ENCODE measurements at places on chromosomes 13 and 19.
A peak's percentile ranks its signal among the peaks of the same experiment; 100 is the strongest.

DNA sequence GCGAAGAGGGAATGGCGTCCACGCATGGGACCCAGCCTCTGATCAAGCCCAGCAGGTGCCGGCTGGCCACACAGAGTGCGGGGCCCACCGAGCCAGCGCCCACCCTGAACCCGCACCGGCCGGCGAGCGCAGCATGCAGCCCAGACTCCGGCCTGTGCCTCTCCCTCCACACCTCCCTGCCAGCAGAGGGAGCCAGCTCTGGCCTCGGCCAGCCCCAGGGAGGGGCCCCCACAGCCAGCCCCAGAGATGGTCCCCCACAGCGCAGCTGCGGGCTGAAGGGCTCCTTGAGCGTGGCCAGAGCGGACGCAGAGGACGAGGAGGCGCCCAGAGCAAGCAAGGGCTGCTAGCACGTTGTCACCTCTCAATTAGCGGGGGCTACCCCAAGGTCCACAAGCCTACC lies 904.5 kb downstream of the SLITRK6 start:
- no peak for DNase-seq

GRCh38 chr19:13447978-13448377 lies 58.3 kb downstream of the CACNA1A start:
- DNase-seq: no peak

DNA sequence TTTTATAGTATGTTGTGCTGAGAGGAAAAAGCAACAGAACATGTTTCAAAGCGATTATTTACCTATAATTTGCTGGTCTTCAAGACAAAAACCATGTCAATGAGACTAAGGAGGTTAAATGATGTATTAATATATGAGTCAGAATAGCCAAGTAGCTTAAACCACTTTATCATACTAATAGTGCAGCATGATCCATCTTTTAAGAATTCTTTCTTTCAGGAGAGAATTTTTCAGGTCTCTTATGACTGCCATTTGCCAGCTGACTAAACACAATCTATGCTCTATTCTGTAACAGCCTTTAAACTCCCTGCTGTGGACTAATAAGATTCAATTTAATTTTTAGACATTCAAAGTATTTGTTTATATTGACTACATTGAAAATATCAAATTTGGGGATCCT lies 93.7 kb downstream of the TRPC4 start:
- DNase-seq: no peak

GRCh38 chr13:42392716-42393572 lies 121.0 kb downstream of the AKAP11 start:
- no peak for DNase-seq

GRCh38 chr13:94825507-94825906 lies 113.2 kb upstream of the SOX21 start:
- peak; percentile 34 for DNase-seq

- DNase-seq: no peak
Measured at GRCh38 chr13:110443622-110444225, 117.8 kb downstream of the RAB20 start.

DNA sequence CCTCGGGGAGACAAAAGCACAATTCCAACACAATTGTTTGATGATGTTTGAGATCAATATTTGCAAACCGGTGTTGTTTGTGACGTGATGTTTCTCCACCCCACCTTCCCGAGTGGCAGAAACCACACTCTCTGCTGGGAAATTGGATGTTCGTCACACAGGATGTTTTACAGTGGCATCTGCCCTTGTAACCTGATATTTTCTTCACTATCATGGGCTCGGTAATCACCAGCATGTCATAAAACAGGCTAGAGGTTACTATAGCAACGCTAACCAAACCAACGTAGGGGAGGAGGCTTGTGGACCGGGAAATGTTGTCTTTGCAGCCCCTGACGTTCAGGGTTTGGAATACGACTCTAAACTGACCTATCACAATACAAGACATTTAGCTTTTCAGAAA lies 454.5 kb downstream of the IRS2 start:
- no peak for DNase-seq

- DNase-seq: no peak
Measured at GRCh38 chr19:58474997-58475713, 997 bp upstream of the ZNF446 start.

DNA sequence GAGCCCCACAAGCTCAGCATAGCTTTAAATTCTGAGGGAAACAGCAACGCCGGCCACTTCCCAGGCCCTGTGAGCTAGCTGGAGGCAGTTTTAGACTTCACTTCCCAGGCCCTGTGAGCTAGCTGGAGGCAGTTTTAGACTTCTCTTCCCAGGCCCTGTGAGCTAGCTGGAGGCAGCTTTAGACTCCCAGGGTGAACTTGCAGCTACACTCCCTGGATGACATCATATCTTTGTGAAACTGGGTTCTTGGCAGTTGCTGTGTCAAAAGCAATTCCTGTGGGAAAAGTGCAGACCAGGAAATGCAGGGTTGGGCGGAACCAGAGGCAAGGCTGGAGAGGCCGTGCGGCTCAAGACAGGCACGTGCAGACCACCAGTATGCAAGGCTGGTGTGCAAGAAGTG lies 12.7 kb downstream of the SOX1 start:
- DNase-seq: peak; percentile 22

DNA sequence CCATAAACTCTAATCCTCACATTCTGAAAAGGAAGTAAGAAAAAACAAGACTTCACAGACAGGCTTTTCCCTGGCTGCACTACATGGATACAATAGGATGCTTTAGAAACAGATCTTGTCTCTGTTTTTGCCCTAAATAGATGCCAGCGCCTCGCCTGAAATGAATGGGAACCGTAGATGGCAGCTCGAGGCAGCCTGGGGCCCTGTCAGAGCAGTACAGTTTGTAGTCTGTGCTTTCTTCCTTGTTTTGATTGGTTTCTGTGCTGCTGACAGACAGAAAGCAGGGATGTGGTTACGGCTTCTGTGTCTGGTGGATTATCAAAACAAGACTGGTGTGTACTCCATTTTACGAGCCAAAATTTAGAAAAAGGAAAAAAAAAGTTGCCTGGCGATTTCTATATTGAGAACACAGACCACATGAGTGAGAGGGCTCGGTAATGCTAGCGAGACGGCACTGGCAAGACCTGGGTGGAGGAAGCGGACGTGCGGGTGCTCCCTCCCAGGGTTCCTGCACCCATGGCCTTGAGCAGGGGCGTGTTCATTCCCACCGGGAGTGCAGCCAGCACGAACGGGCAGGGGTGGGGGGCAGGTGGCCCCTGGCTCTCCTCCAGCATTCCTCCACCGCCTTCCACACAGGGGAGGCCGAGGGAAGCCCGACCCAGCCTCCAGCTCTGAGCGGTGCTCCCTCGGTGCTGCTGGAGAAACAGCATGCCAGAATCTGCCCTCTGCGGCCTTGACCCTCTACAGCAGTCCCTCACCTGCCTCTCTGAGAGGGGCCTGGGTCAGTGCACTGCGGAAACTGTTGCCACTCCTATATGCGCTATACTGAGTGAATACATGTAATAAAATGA lies 37.6 kb upstream of the C1QTNF9 start:
- DNase-seq: no peak

DNA sequence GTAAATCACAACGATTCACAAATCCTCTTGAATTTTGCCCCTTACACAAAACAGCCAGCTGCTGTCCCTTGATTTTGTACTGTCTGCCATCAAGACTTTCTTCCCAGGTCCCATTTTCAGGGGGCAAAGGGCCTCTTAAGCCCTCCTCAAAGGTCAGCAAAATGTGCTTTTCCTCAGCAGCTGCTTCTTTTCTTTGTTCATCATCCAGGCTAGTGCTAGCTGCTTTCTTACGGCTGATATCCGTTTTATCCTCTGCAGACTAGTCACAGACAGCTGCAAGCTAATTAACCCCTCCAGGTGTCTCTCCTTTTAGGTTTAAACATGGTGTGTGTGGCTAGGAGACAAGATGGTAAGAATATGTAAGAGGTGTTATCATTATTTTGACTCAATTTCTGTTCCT lies 90.9 kb downstream of the NALCN start:
- no peak for DNase-seq

DNA sequence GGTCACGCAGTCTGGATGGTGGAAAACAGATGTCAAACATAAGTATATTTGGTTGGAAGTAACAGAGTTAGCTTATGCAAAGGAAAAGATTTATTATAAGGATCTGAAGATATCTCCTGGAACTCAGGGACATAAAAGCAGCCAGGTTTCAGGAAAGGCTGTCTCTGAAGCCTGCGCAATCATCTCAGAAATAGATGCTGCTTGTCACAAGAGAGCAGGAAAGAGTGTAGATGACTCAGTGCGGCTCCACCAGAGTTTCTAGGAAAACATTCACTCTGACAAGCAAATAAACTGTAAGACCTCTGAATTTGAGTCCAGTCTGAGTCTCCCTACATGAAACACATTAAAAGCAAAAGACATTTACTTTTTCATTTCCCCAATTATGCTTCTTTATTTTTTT lies 220.4 kb upstream of the HTR2A start:
- DNase-seq: no peak

- no peak for DNase-seq
Measured at GRCh38 chr13:72456486-72456885, 270.9 kb downstream of the MZT1 start.

DNA sequence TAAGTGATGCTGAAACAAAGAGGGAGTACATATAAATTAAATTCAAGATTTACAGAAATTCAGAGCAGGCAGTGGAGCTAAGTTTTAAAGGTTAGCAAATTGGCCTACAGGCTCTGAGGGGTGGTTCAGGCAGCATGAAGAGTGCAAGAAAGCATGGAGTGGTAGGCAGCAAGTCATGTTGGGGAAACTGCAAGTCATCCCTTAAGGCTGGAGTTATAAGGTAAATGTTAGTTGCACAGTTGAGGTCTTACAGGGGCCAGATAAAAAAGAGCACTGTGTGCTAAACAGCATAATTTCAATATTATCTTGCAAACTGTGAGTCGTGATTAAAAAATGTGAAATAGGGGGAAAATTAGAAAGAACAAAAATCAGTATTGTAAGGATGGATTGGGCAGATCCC lies 106.2 kb downstream of the VWA8 start:
- no peak for DNase-seq

GRCh38 chr19:11496391-11497163 lies 9.1 kb downstream of the ZNF653 start:
- no peak for DNase-seq

GRCh38 chr19:35260694-35261304 lies 8.0 kb upstream of the USF2 start:
- DNase-seq: no peak

DNA sequence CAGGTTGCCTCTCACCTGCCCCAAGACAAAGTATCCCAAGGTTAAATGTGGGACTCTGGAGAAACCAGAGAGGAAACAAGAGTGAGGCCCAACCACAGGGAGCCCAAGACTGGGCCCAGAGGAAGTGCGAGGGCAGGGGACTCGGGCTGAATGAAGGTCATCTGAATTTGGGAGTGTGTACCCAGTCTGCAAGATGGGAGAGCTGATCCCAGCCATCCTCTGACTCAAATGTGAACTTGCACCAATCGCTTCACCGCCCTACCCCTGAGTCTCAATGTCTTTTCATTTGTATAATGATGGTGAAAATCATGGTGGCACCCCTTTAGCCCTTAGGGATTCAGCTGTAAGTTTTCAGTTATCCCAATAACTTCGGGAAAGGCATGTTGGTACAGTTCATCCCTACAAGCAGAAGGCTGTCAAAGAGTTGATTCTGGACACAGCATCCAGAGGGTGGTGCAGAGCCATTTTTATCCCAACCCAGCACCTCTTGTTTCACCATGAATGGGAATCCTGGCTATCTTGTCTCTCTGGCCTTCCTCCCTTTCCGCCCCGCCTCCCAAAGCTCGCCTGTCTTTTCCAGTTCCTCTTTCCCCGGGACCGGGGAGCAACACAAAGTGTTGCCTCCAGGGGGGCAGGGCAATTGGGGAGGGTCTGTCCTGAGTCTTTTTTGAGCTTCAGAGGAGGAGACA lies 123.4 kb downstream of the NUFIP1 start:
- no peak for DNase-seq

- no peak for DNase-seq
Measured at GRCh38 chr19:57302727-57303401, 17.4 kb upstream of the ZNF543 start.

DNA sequence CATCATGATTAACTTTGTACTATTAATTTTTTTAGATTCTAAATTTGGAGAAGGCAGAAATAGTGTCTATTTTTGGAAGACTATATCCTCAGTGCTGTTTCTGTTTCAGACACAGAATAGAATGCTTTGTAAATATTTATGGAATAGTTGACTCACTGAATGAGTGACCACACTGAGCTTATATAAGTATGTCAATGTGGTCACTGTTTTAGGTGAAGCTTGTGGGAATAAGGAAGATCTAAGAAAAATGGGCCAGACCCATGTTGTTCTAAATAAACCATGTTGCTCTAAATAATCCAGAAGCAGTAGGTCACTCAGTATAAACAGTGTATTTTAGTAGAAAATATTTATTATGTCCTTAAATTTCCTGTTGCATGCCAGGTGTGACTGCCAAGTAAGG lies 45.5 kb upstream of the DACH1 start:
- DNase-seq: no peak

- DNase-seq: no peak
Measured at GRCh38 chr13:32407854-32408253, 20.1 kb downstream of the N4BP2L1 start.

DNA sequence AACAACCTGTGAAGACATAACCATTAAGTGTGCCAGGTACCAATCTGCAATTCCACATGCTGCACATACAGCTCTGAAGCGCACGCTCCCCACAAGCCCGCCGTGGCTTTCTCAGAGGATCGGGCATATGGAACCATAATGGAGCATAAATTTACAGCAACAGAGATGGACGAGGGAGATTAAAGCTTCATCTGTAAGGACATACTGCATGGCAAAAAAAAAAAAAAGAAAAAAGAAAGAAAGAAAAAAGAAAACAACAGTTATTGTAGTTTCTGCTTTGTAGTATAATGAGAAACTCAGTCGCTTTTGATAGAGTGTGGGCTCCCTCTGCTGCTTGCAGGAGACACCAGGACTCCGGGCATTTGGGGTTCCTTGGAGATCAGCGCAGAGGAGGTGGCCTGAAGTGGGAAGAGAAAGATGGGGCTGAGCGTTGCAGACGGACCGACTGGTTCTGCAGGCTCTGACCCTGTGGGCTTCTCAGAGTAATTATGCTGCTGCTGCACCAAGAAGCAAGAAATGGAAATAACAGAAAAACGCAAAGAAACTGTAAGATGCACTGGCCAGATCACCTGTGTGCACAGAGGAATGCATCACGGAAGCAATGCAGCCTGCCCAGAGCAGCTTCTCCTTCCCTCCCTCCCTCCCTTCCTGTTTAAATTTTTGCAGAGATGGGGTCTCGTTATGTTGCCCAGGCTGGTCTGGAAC lies 10.8 kb upstream of the PDCD5 start:
- DNase-seq: no peak

GRCh38 chr19:18118420-18119012 lies 20.9 kb downstream of the MAST3 start:
- no peak for DNase-seq

Measured in forelimb muscle (tissue), 1 donor.